Mucosa of gallbladder (tissue), 1 donor: ENCODE measurements at places on chromosomes 6 and 20.

DNA sequence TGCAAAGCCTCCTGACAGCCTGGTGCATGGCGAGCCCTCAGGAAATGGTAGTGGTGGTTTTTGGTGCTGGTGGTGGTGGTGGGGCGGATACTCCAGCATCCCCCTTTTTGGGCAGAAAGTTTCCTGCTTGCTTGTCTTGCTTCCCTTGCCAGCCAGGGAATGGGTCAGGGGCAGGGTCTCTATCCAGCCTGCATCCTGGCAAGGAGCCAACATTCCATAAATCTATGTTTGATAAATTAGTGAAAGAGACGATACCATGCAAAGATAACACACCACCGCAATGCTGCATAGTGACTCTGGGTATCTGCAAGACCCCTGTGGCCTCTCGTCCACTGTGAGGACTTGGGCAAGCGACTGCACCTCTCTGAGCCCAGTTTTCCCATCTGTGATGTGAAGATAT lies 246.2 kb downstream of the LRFN2 start:
- no peak for DNase-seq

GRCh38 chr6:158303210-158303731 lies 9.0 kb upstream of the TULP4 start:
- no peak for DNase-seq

DNA sequence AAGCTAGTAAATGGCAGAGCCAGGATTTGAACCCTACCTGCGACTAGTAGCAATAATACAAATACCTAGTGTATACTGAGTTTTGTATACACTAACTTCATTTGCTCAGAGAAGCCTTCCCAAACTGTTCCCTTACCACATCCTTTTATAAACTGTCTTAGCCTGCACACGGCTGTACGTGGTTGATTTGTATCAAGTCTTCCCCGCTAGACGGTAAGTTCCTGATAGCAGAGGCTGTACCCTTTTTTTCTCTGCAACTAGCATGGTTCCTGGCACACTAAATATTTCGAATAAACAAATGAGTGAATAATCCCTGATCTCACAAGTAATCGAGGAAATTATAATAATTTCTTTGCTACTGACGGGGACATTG lies 636 bp downstream of the RTF2 start:
- DNase-seq, result no peak

DNA sequence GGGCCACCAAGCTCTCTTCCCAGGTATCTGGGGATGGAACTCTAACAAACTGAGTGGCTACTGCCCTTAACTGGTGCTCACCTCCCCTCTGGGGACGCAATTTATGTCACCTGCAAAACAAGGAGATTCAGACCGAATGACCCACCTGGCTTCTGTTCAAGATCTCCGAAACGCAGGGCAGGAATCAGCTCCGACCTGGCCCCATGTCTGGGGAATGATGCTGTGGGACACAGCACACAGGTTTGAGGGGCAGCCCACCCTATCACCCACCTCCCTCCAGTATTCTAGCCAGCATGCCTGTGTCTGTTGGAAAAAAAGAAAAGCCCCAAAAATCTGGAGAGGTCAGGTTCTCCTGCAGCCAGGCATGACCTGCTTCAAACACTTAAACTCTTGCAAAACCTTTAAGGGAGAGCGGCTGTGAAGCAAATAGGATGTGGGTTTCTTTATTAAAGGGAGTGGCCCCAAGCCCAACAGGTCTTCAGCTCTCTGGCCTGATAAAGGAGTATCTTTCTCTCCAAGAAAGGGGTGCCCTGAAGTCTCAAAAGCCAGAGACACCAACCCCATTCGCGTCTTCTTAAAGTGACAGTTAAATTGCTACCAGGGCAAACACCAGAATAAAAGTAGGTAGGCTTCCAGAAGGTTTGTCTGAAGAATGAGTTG lies 6.4 kb downstream of the PREX1 start:
- no peak for DNase-seq

- DNase-seq, result no peak
Observed at GRCh38 chr20:49941456-49941855, 5.3 kb downstream of the RNF114 start.

DNA sequence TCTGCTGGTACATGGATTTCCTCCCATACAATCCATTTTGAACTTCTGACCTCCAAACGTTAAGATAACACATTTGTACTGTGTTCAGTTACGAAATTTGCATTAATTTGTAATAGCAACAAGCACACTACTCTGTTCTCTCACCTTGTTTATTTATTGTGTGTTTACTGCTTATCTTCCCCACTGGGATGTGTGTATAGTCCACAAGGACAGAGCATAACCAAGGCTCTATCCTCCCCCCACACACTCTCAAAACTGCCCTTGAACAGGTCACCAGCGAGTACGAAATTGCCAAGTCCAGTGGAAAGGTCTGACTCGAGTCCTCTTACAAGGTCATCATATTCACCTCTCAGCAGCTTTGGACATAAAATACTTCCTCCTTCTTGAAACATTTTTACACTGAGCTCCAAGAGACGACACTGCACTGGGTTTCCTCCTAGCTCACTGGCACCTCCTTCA lies 18.6 kb downstream of the ADTRP start:
- no peak for DNase-seq

DNA sequence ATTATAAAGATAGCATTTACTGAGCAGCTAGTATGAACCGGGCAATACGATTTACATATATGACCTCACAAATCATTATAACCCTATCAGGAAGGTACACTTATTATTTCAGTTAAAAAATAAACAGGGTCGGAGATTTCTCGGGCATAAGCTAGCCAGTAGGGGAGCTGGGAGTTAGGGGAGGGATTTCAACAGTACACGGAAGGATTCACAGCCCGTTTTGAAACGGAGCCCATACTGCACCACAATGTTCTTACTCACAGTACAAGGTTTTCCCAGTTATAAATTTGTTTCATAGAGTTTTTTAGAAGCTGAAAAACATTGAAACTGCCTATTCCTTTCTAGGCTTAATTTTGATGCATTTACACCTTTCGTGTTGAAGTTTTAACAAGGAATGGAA lies 607.1 kb downstream of the HDGFL1 start:
- no peak for DNase-seq

DNA sequence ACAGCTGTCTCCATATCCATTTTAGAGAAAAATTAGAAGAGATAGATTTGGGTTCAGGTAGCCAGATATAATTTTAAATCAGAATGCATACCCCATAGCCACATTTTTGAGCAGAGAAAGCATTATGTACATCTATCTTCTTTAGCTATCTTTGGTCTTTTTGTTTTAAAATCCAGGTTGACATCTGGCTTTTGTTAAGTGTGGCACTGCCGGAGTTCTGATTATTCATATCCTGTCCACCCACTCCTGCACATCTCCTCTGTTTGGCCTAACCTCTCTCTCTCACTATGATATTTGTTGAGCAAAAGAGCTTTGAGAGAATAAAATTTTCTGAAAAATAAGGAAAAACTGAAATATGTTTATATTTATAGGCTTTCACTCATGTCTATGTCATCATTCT lies 189.7 kb downstream of the PACRG start:
- no peak for DNase-seq
